ENCODE measurements at places on chromosomes 5 and 9.

DNA sequence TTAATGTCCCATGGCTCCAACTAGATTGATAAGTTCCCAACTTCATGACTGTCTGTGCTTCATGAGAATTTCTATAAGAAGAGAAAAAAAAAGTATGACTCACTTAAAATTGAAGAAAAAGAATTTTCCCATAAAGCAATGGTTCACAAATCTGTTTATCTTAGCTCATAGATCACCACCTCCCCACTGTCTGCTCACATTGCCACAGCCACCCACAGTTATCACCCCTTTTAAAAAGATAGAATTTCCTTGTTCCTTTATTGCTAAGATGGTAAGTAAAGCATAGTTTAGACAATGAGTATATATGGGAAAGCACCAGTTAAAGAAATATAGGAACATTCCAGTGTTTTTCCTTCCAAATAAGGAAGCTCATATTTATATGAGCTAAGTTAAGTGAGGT lies 67.1 kb downstream of the ALDH7A1 start:
- no peak for DNase-seq

- no peak for DNase-seq
Measured at GRCh38 chr9:120637919-120638318, 58.0 kb upstream of the CDK5RAP2 start.

- no peak for DNase-seq
Measured at GRCh38 chr9:87766697-87767096, 40.8 kb downstream of the CTSL start.

DNA sequence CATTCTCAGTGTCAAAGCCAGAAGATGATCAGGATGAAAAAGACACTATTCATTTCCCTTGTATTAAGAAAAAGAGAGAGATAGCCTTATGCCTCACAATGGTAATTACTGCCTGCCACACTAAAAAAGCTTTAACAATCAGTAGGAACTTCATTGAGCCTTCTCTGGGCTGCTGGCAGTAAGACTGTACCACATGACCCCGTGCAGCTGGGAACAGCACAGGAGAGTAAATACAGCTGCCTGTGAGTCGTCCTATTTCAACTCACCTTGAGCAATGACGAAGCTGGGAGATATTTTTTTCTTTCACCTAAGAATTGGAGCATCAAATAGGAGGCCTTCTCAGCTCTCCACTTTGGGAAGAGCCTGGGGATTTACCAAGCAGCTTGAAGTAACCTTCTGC lies 316.3 kb downstream of the GABRB2 start:
- peak; percentile 24 for DNase-seq

DNA sequence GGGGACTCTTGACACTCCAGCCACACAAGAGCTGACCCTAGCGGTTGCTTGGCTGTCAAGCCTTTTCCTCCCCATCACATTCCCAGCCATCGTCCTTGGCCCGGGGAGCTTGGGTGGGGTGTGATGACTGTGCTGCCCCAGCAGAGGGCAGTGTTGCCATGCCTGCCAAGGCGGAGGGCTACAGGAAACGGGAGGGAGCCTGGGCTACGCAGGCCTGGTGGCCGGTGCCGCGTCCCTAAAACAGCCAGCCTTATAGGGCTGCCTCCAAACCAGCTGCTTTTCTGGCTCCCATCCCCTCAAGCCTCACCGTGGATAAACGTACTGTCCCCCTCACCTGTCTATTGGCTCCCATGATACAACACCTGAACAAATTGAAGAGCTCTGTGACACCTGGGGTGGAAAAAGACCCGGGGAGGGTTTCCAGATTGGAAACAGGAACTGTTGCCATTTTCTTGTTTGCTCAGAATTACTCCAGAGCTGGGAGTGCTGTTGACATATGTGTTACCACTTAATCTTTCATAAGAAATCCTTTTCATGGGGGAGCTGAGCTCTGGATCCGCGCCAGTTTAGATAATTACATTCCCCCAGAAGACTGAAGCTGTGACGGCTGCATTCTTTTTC lies 72.8 kb upstream of the ASTN2 start:
- DNase-seq, result peak; percentile 51

GRCh38 chr5:130251931-130252330 lies 347.7 kb downstream of the CHSY3 start:
- no peak for DNase-seq

Data from NCI-H1694 (cell line).